ENCODE measurements at places on chromosomes 12 and 14.

DNA sequence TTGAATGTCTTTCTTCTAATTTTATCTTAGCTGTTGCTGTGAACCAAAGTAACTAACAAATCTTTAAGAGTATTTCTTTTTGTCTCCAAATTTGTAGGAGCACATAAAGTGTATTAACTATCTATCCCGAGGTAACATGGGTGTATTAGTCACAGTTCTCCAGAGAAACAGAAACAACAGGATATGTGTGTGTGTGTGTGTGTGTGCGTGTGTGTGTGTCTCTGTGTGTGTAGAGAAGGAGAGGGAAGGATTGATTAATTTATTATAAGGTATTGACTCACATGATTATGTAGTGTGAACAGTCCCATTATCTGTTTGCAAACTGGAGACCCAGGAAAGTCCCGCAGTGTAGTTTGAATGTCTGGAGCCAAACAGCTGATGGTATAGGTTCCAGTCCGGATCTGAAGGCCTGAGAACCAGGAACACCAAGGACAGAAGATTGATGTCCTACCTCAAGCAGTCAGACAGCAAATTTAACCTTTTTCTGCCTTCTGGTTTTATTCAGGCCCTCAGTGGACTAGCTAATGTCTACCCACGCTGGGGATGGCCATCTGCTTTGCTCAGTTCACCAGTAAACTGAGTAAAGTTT, 14.4 kb downstream of the G2E3 start:
- DNase-seq: no peak

GRCh38 chr12:79055926-79056674, 191.5 kb downstream of the SYT1 start:
- DNase-seq: peak; percentile 46

DNA sequence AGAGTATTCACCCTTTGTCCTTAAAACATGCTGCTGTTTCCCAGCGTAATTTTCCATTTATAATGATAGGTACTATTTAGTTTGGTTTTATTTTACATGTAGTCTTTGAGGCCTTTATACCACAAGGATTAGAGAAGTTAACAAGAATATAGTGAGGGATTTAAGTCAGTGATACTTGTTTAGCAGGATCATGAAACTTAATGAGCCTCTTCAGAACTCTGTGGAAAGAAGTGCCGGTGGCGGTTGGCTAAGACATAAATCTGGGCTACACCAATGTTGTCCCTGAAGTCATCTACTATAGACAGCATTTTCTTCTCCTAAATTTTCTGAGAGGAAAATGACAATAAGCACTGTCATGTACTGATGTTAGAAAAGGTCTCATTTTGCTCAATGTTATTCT, 1226.0 kb upstream of the SEL1L start:
- DNase-seq: no peak

- no peak for DNase-seq
These were observed 901.7 kb downstream of the LRFN5 start for GRCh38 chr14:42508209-42508946.

GRCh38 chr14:52589646-52590045, 37.0 kb downstream of the GPR137C start:
- DNase-seq: no peak

DNA sequence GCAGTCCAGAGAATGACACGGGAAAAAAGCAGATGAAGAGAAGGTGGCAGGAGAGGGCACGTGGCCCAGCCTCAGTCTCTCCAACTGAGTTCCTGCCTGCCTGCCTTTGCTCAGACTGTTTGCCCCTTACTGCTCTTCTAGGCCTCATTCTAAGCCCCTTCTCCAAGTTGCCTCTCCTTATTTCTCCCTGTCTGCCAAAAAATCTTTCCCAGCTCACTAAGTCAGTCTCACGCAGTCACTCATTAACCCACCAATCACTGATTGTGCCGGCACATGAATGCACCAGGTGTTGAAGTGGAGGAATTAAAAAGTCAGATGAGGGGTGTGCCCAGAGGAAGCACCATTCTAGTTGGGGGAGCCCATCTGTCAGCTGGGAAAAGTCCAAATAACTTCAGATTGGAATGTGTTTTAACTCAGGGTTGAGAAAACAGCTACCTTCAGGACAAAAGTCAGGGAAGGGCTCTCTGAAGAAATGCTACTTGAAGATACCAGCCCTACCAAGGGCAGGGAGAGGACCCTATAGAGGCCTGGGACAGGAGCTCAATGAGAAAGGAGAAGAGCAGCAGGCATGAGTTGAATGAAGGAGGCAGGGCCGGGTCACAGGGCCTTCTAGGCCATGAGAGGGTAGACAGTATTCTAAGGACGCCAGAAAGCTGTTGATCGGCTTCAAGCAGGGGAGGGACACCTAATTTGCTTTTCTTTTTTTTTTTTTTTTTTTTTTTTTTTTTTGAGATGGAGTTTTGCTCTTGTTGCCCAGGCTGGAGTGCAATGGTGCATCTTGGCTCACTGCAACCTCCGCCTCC, 40.9 kb downstream of the DAD1 start:
- DNase-seq: no peak

DNA sequence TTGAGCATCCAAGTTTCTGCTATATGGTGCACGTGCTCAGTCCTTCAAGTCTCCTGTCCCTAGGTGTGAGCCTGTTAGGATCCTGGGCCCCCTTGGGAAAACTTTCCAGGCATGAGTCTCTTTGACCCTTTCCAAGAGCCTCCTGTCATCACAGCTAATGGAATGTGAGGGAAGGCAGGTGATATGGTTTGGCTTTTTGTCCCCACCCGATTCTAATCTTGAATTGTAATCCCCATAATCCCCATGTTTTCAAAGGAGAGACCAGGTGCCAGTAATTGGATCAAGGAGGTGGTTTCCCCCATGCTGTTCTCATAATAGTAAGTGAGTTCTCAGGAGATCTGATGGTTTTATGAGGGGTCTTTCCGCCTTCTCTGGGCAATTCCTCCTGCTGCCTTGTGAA, 265.5 kb downstream of the ATP23 start:
- DNase-seq: no peak

GRCh38 chr14:101301011-101301410, 260.3 kb upstream of the DIO3 start:
- DNase-seq: no peak

- DNase-seq: no peak
These were observed 109.5 kb downstream of the PAX9 start for GRCh38 chr14:36771028-36771640.
